ENCODE measurements at places on chromosomes 4 and X.

GRCh38 chrX:24877854-24878650, 137.7 kb downstream of the ARX start:
- no peak for DNase-seq

DNA sequence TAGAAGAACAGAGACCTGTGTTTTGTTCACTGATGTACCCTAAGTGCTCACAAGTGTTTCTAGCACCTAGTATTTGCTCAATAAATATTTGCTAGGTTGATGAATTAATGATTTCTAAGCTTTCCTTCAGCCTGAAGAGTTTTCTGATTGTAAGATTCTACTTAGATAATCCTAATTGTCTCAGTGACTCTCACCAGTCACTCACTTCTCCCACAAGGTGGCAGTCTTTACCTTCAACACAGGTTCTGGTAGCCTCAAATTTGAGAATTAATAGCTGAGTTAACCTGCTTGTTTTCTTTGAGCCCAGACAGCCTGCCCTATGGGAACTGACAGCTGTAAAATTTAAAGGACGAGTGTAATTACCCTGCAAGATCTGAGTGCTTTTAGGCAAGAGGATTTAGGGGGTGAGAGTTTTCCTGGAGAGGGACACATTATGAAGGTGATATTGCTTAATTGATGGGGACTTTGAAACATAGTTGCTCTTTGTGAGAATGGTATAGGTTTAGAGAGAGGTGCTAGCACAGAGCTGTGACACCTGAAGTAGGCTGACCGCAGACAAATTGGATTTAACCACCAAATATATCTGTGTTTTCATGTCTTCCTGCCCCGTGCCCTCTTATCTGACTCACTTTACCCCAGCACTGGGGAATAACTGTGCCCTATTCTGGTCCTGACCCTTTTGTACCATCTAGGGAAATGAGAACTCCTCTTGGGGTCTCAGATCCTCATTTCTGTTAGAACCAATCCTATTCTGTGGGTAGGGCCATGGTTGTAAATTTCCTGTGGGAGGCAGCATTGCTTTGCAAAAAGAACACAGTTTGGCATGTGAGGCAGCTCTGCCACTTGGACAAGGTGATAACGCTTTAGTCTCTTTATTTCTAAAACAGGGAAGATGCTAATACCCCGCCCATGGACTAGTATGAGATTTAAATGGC, 27.7 kb downstream of the CD38 start:
- DNase-seq = peak; percentile 86

- no peak for DNase-seq
Measured at GRCh38 chr4:42329421-42329820, 67.9 kb upstream of the SHISA3 start.

- no peak for DNase-seq
Measured at GRCh38 chr4:139521754-139522401, 34.1 kb downstream of the SETD7 start.

DNA sequence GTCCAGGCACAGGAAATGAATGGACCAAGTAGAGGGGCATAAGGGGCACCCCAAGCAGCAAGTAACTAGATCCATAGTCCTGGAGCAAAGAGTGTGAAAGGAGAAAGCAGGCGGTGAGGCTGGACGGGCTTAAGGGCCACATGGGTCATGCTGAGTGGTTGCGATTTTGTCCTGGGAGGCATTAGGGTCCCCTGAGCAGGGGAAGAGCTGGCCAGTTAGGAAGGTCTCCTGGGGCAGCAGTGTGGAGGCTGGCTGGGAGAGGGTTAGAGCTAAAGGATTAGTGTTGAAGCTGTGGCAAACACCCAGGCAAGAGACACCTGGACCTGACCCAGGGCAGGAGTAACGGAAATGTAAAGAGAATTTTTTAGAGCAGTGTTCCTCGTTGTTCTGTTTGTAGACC, 26.5 kb downstream of the MYOZ2 start:
- no peak for DNase-seq

- no peak for DNase-seq
Measured at GRCh38 chr4:166808380-166808779, 425.9 kb downstream of the SPOCK3 start.

GRCh38 chr4:104020641-104021040, 300.9 kb upstream of the TACR3 start:
- no peak for DNase-seq

DNA sequence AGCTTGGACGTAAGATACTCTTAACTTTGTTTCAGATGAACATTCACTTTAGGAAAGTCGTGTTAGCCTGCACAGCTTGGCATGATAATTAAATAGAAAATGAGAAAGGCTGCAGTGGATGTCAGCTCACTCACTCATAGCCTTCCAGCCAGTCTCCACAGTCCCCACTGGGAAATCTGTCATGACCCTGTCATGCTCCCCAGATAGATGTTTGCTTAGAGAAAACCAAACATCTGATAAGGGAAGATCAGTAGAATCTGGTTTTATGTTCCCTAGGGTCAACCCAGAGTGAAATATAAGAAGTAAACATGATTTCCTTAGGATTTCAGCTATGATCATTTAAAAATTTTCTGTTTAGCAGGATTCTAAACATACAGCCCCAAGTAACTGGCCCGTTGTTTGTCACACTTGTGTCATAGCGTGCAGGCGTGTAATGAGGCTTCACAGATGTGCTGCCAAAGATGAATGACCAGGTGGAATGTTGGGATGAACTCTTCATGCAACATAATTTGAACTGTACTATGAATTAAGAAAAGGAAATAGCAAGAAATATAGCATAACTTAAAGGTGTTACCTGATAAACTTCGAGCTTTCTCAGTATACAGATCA, 180.1 kb downstream of the BANK1 start:
- no peak for DNase-seq

GRCh38 chr4:114076899-114077570, 97.6 kb upstream of the ARSJ start:
- no peak for DNase-seq

Data from NAMALWA (cell line).